T follicular helper cell (primary cell): ENCODE measurements at places on chromosomes 11 and 22.
A peak's percentile ranks its signal among the peaks of the same experiment; 100 is the strongest.

DNA sequence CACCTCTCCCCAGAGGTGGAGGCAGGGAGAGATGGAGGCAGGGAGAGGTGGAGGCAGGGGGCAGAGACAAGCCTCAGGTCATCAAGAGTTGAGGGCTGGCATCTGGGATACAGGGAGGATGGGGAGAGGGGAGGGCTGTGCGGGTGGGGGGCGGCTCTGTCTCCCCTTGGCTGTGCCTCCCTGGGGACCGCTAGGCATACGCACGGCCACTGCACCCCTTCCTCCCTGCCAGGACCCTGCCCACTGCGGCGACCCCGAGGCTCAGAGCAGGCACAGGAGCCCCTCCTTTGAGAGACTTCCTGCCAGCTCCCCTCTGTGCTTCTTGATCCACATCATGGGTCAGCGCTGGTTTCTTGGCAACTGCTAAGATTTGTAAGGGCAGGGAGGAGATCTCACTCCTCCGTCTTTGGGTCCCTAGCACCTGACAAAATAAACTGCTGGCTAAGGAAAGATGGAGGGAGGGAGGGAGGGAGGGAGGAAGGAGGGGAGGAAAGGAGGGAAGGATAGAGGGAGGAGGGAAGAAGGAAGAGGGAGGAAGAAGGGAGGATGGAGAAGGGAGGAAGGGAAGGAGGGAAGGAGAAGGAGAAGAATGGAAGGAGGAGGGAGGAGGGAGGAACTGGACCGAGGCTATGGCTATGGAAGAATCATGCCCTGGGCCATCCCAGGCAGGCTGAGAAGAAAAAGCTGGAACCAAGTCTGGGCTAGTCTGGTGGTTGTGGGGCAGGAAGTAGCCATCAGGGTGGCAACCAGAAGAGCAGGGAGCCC is 18.5 kb downstream of the PRR33 start:
- DNase-seq, result no peak

DNA sequence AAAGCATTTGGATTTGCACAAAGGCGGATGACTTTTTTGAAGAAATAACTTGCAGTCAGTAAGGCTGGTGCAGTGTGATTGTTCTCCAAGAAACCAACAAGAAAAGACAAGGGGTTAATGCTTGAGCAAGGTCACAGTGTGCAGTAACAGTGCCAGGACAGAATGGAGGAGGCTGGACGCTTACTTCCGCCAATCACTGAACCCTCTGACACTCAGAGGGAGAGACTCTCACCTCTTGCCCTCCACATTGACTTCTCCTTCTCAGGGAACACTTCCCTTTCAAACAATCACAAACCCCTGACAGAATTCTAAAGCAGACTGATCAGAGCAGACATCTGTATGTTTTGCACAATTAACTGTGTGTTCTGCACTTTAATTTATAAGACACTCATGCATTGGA is 228.4 kb downstream of the BLID start:
- DNase-seq, result no peak

- no peak for DNase-seq
These were observed 96.9 kb upstream of the CTSC start for GRCh38 chr11:88434333-88434976.

- DNase-seq, result no peak
These were observed 54.2 kb downstream of the PACSIN2 start for GRCh38 chr22:42960531-42961399.

GRCh38 chr11:35042913-35043312 is 96.1 kb upstream of the CD44 start:
- no peak for DNase-seq

DNA sequence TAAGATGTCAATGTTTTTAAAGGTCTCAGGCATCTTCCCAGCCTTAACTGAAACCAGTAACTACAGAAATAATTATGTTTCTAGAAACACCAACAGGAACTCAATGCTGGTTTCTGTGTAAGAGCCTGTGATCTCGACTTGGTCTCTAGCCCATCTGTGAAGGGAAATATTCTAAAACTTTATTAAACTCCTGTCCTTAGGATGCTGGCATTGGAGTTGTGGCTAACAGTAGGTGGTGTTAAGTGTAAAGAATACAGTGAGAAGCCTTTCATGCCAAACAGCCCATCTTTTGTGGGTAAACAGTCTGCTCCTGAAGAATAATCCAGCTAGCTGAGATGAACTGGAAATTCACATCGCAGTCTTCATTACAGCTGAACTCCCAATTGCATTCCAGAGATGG is 133.2 kb downstream of the ADAMTS15 start:
- no peak for DNase-seq

DNA sequence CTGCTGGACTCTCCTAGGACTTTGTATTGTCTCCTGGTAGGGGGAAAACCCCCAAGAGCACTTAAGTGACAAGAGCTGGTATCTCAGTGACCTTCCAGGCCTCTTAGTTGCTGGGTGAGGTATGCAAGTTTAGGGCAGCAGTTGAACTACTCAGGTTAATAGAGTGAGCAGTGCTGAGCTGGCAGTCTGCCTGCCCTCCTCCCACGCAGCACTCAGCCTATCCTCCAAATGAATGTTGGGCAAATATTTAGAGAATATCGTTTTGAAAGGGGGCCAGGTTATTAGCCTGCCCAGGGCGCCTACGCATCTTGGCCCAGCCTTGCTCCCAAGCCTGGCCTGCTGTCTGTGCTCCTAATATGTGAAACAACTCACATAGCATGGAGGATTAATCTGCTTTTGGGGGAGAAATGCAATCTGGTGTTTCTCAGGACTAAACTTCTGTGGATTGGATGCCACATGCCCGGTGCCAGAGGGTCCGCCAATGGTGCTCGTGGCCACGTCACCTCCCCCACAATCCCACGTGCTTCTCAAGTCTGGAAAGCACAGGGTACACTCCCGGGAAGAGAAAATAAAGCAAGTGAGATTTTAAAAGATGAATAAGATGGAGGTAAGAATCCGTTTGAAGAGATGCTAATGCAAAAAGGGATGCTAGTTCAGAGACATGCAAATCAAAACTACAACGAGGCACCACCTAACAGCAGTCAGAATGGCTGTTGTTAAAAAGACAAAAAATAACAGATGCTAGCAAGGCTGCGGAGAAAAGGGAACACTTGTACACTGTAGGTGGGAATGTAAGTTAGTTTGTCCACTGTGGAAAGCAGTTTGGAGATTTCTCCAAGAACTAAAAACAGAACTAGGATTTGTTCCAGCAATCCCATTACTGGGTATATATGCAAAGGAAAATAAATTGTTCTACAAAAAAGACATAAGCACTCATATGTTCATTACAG is 67.7 kb downstream of the SPON1 start:
- no peak for DNase-seq

- DNase-seq, result no peak
These were observed 428.0 kb downstream of the TBC1D22A start for GRCh38 chr22:47190276-47190956.

GRCh38 chr11:119044708-119045107 is 12.3 kb downstream of the HYOU1 start:
- DNase-seq, result no peak

GRCh38 chr11:125408311-125408711 is 87.8 kb downstream of the FEZ1 start:
- no peak for DNase-seq

DNA sequence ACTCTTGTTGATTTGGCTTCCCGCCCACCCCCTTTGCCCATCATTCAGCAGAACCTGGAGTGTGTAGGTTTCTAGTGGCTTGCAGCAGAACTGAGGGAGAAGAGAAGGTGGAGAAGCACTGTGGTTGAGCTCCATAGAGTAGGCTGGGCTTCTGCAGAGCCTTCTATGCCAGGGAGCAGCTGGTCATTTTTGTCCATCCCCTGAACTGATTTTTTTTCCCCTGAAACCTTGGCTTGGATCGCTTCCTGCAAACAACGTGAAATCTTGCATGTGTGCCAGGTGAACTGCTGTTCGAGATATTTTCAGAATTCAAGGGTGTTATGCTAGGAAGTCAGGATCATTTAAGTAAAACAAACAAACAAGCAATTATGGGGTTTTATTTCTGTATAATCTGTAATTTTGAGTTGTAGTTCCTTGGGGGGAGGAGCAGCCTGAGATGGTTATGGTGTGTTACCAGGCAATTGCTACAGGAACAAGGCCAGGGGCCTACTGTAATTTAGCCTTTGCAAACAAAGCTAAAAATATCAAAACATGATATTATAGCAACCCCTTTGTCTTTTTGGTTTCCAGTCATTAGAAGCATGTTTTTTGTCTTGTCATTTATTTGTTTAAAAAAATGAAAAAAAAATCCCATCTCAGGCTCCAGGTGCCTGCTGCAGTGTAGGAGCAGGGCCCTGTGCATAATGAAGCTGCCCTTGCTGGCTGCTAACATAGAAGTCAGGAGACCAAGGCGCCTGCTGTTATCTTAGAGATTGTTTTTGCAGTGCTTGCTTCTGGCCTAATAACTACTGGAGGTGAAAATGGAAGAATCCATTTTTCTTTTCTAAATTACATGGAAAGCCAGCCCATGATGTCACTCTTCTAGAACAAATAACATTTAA is 152.4 kb upstream of the TTC12 start:
- no peak for DNase-seq

DNA sequence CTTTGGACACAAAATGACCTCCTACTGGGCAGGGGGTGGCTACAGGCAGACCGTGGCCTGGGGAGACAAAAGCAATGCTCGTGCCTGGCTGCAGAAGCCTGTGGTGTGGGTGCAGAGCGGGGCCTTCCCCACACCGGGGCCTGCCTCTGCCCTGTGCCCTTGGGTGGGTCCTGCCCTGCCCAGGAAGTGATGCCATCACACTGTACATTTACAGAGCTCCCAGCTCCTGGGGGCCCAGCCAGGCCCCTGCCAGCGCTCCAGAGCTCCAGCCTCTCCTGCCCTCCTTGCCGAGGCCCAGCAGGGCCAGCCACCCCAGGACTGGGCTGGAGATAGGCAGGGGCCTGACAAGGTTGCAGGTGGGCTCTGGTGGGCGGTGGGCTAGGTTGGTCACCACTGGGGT is 40.1 kb downstream of the MUC5B start:
- no peak for DNase-seq

DNA sequence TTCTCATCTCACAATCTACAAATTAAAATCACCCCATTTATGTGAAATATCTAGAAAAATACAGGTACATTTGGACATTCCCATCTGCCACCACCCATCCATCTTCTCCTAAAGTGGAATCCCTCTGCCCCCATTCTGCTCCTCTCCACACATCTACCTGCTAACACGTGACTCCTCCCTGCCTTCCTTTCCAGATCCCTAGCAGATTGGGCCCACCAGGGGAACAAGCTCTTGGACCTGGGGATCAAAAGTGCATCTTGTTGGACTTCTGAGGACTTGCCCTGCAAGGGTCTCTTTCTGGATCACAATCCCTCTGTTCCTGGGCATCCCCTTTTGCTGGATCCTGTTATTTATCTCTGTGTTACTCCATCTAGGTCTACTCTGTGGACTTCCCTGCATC is 107.6 kb downstream of the ZNF280B start:
- no peak for DNase-seq

- no peak for DNase-seq
These were observed 6.9 kb downstream of the BCR start for GRCh38 chr22:23187211-23187610.

- DNase-seq, result no peak
These were observed 88.1 kb downstream of the SBF2 start for GRCh38 chr11:10205928-10206327.

- no peak for DNase-seq
These were observed 524 bp upstream of the SLC25A17 start for GRCh38 chr22:40819599-40820140.

- no peak for DNase-seq
These were observed 42.9 kb downstream of the LINC01488 start for GRCh38 chr11:69524291-69524882.

GRCh38 chr11:92829121-92829520 is 140.3 kb upstream of the MTNR1B start:
- DNase-seq, result no peak

- no peak for DNase-seq
These were observed 20.5 kb upstream of the AMOTL1 start for GRCh38 chr11:94747601-94748041.

- DNase-seq, result no peak
These were observed 38.1 kb upstream of the ADA2 start for GRCh38 chr22:17257121-17258001.

DNA sequence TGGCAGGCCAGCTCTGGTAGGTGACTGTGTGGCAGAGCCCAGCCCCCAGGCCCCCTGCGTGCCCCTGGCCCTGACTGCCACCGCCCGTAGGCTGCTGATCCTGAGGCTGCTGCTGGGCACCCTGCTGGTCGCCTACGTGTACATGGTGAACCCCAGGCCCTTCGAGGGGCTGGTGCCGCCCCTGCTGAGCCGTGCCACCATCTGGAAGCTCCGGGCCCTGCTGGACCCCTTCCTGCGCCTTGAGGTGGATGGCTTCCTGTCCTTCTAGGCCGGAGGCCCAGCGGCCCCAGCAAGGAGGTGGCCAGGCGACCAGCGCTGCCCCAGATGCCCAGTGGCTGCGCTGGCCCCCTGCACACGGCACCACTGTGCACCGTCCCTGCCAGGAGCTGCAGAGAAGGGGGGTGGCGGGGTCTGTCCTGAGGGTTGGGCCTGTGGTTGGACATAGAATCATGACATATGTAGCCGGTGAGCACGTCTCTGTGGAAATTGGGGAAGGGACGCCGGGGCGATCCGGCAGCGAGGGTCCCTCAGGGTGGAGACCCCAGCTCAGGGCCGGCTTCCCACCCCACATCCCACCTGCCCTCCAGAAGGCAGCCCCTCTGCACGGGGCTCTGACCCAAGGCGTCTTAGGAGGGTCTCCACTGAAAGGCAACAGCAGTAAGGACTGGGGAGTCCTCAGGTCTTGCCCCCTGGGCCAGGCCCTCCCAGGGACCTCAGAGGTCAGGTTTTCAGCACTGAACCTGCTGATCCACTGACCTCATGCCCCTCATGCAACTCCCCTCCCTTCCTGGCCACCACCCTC is 185.4 kb downstream of the IGLL1 start:
- DNase-seq, result no peak

GRCh38 chr11:127224276-127224675 is 223.7 kb upstream of the KIRREL3 start:
- DNase-seq, result no peak

- peak; percentile 52 for DNase-seq
These were observed 36.3 kb upstream of the POLA2 start for GRCh38 chr11:65225279-65226102.

GRCh38 chr11:12216041-12216451 is 105.7 kb downstream of the MICAL2 start:
- no peak for DNase-seq

- DNase-seq, result no peak
These were observed 9.7 kb downstream of the TMEM45B start for GRCh38 chr11:129825380-129825779.

- no peak for DNase-seq
These were observed 1.6 kb downstream of the PRDM11 start for GRCh38 chr11:45147891-45148675.
